ENCODE measurements at places on chromosomes 6 and 20.
A peak's percentile ranks its signal among the peaks of the same experiment; 100 is the strongest.

- no peak for DNase-seq
These were observed 187.6 kb upstream of the CST7 start for GRCh38 chr20:24761220-24762065.

- DNase-seq = no peak
These were observed 11.2 kb downstream of the CST5 start for GRCh38 chr20:23868321-23868720.

GRCh38 chr6:166415306-166415705 lies 32.6 kb upstream of the MPC1 start:
- no peak for DNase-seq

DNA sequence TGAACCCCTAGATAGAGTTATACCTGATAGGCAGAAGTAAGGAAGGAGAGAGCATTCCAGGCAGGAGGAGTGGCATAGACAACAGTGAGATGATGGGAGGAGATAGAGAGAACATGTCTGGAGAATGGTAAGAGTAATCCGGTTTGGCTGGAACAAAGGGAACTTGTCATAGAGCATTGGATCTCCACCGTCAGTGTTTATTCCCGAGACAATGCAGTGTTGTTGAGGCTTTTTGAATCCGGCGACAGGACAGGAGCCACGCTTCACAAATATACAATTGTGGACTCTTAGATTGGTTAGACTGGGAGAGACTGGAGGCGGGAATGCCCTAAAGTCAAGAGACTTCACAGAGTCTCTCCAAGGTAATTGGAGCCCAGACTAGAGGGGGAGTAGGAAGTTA lies 119.8 kb downstream of the ANKS1A start:
- DNase-seq = no peak

- DNase-seq = no peak
These were observed 9.6 kb downstream of the GMEB2 start for GRCh38 chr20:63617092-63617875.

DNA sequence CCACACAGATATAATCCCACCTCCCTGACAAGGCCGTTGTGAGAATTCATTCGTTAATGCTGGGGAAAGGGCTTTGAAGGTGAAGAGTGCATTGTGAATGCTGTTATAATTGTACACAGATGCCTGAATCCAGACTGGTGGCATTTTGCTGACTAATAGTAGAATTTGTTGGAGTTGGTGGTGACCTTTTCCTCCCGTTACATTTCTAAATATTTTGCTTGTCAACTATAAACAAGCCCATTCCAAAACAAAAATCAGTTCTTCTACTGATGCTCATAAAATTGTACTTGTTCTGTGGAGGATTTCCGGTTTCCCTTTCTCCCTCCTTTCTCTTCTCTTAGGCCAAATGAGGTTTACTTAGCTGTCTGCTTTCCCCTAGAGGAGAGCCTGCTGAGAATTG lies 253.1 kb upstream of the SUPT3H start:
- DNase-seq = no peak

DNA sequence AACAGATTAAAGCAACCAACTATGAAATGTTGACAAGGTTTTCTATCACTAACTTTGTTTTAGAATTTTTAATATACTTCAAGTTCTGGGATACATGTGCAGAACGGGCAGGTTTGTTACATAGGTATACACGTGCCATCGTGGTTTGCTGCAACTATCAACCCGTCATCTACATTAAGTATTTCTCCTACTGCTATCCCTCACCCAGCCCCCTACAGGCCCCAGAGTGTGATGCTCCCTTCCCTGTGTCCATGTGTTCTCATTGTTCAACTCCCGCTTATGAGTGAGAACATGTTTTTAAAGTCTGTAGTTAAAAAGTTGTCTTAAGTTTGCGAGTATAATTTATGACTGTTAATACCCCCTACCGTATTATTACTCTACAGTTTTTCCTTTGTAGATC lies 844.3 kb upstream of the MANEA start:
- DNase-seq = no peak

DNA sequence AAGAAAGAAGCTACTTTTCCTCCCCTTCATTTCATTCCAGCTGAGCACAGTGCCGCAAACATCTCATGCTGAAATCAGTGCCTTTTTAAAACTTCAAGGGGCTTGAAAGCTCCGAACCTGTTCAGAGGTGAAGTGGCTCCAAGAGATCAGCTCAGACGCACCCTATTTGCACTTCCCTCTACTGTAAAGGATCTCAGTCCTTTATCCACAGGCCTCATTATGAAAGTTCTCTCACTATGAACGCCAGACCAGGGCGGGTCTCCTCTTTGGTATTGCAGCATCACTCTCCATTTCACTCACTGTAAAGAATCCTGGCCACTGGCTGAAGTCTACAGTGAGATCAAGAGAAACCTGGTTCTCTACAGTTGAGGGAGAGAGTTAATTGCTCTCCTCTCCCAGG lies 232.7 kb upstream of the POU3F2 start:
- DNase-seq = no peak

DNA sequence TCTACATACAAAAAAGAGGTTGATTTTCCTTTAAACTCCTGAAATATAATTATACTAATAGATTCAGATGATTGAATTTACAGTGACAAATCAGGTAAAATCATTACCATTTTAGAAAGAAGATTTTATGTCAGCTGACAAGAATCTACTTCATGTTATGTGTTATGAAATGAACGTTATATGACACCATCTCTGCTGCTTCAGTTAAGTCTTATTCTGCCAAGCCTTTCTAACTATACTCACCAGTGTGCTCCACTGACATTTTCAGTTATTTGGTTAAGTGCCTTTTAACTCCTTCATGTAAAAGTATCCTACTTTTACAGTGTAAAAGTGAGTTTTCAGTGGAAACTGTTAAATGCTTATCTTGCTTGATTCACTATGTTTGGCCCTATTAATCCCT lies 80.4 kb downstream of the RWDD2A start:
- no peak for DNase-seq

GRCh38 chr6:33030245-33030644 lies 20.9 kb upstream of the HLA-DOA start:
- DNase-seq = no peak

GRCh38 chr6:4256969-4257368 lies 121.6 kb upstream of the ECI2 start:
- no peak for DNase-seq

DNA sequence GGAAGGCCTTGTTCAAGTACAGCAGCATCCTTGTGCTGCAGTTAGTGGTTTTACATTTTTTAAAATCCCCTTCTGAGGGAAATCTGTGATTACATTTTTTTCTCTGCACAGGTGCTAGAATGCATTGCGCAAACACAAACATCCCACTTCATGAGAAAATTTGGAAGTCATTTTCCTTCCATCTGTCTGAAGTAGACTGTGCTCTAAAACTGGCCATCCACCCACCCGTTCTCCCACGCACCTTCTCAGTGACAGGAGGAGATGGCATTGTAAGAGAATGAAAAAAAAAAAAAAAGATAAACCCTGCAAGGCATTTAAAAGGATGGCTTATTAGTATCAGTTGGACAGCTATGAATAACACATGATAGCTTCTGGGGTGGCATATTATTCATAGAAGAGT lies 65.0 kb downstream of the SOBP start:
- DNase-seq = no peak

- DNase-seq = no peak
These were observed 280.8 kb upstream of the MARCKS start for GRCh38 chr6:113576310-113576709.

DNA sequence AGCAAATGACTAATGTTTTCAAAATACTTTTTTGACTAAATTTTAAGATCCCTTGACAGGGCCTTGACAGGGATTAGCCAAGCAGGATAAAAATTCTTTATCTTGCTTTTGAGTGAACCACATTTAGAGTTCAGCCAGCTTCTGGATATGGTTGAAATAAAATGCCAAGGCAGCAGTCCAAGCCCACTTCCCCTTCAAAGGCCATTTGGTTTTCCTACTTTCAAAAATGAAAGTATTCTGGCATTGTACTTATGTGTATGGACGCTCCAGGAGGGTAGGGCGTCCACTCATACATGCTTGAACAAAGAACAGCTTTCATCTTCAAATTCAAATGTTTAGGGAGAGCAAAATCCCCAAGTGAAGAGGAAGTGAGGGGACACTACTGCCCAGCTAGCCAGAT lies 82.3 kb upstream of the BCLAF1 start:
- DNase-seq = no peak

DNA sequence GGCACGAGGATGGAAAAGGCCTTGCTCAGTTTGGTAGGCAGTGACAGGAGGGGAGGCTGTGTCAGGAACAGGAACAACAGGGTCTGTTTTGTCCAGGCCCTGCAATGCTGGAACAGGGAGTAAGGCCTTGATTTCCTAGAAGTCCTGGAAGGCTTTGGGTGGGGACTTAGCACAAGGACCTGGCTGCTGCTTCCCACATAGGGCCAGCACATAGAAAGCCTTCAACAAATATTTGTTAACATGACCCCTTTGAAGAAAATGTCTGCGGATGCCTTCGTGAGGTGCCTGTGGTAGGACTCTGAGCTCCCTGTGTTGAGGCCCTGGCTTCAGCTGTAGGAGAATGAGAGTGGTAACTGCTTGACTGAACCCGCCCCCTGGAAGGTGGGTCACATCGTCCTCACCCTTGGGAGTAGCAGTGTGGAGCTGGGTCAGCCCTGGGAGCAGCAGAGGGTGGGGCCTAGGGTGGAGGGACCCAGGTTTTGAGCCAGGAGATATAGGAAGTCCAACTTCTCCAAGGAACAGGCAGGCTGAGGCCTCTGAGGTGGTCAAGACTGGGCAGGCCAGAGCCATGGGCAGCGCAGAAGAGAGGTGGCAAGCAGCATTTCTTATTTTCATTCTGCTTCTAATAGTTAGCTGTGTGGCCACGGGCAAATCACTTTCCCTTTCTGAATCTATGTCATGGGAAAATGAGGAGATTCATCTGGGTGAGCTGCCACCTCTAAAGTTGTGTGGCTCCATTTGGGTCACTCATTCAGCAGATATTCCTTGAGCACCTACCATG lies 50.0 kb downstream of the CNBD2 start:
- no peak for DNase-seq

GRCh38 chr6:73349311-73349710 lies 4.8 kb downstream of the DPPA5 start:
- DNase-seq = no peak

DNA sequence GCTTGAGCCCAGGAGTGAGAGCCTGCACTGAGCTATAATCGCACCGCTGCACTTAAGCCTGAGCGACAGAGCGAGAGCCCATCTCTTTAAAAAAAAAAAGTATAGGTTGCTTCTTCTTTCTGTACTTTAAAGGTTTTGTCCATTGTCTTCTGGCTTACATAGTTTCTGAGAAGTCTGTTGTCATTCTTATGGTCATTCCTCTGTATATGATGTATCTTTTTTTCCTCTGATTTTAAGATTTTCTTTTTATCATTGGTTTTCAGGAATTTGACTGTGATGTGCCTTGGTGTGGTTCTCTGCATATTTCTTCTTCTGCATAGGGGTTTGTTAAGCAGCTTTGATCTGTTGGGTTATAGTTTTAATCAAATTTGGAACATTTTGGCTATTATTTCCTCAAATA lies 29.1 kb downstream of the QRSL1 start:
- DNase-seq = no peak

DNA sequence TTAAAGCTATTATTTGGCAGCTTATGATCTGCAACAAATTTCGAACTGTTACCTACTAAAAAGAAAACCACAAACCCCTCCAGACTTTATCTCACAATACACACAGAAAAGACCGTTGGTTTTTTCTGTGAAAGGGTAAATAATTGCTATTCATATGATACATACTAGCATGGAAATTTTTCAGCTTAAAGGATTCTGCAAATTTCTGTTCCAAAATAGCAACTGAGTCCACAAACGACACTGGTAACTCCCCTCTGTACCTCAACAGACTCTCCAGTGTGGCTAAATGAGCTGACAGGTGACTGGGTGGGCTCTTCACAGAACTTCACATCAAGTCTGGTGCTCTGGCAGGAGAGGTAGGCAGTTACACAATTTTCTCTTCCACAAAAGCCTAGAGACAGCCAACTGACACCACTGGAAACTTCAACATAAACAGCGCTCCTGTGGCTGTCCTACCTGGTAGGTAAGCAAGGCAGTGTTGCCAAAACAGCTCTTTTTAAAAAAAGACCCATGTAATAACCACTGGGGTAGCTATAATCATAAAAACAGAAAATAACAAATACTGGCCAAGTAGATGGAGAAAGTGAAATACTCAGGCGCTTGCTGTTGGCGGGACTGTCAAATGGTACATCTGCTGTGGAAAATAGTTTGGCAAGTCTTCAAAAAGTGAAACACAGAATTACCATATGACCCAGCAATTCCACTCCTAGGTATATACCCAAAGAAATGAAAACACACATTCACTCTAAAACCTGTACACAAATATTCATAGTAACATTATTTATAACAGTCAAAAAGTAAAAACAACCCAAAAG lies 37.8 kb downstream of the ELOVL5 start:
- DNase-seq = no peak

- DNase-seq = peak; percentile 75
These were observed 4.3 kb downstream of the CCDC167 start for GRCh38 chr6:37495244-37495934.

DNA sequence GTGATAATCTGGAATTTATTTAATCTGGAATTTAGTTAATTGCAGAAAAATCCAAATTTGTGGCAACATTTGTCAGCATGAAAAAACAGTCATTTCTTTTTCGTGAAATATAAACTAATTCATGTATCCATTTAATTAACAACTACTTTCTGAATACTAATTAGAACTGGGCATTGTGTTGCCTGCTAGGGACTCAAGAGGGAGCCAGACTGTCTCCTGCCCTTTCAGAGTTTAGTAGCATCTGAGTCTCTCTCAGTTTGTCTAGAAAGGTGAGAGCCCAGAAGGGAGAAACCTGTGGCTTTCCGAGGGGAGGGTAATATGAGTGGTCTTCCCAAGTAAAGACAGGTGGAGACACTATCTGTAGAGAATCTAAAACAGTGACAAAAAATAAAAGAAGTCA lies 210.9 kb upstream of the HDDC2 start:
- DNase-seq = no peak

GRCh38 chr6:41572613-41573012 lies 26.4 kb downstream of the FOXP4 start:
- DNase-seq = no peak

DNA sequence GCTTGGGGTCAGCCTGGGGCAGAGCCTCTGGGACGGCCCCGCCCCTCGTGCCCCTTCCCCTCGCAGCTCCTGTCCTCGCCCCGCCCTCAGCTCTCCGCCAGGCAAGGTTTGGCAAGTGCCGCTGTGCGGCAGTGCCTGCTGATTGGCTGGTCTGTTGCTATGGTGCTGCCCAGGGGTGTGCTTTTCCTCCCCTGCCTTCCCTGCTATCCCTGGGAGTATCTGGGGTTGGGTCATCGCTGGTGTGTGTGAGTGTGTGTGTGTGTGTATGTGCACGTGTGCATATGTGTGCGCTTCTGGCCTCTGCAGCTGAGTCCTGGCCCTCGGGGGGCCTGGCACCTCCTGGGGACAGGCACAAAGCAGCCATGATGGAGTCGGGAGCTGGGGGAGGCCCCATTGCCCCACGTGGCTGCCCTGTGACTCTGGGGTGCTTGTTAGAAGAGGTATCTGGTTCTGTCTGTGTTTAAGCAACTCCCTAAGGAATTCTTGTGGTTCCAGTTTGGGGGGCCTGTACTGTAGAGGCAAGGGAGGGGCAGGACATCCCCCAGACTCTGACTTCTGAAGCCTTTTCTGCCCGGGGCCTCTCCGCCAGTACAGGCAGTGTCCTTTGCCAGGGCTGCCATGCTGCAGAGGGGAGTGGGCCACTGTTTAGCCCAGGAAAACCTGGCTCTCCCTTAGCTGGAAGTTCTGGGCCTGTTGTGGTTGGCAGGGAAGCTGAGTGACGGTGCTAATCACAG lies 6.9 kb downstream of the RTEL1 start:
- no peak for DNase-seq

- no peak for DNase-seq
These were observed 17.8 kb upstream of the RSPO3 start for GRCh38 chr6:127100510-127101140.

- no peak for DNase-seq
These were observed 91.0 kb upstream of the MCHR2 start for GRCh38 chr6:100084991-100085364.

All from NCI-H1417 treated with DMSO at 0.1 percent for 48 hours (cell line).